ENCODE measurements at places on chromosomes 3 and 15.

DNA sequence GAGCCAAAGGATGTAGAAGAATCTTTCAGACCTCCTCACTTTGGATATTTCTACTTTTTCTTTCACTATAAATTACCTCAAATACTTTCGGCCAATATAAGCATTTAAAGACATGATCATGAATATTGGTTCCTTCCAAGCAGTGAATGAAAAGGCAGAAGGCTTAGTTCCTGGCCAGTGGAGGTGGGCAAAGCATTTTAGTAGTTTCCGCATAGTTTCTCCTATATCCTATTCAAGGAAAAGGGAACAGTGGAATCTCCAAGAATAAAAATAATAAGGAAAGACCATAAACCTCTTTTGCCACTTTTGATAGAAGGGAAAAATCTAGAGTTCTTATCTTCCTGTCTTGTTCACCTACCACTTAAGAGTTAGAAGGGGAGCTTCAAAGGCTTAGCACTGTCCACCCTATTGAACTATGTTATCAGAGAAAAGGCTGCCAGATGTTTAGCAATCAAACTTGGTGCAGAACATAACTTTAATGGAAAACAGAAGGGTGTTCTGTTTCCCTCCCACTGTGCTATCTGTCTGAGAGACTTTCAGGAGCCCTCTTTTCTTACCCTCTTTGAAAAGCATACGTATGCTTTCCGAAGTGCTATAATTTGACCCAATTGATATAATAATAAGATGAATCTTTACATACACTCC is 155.6 kb upstream of the DPH6 start:
- H3K4me1 ChIP-seq = peaks cover 90% of the 10 kb centered on the region
- no peaks in the 10 kb centered on the region for H3K27me3 ChIP-seq
- no peak overlapping the region for H3K27ac ChIP-seq

DNA sequence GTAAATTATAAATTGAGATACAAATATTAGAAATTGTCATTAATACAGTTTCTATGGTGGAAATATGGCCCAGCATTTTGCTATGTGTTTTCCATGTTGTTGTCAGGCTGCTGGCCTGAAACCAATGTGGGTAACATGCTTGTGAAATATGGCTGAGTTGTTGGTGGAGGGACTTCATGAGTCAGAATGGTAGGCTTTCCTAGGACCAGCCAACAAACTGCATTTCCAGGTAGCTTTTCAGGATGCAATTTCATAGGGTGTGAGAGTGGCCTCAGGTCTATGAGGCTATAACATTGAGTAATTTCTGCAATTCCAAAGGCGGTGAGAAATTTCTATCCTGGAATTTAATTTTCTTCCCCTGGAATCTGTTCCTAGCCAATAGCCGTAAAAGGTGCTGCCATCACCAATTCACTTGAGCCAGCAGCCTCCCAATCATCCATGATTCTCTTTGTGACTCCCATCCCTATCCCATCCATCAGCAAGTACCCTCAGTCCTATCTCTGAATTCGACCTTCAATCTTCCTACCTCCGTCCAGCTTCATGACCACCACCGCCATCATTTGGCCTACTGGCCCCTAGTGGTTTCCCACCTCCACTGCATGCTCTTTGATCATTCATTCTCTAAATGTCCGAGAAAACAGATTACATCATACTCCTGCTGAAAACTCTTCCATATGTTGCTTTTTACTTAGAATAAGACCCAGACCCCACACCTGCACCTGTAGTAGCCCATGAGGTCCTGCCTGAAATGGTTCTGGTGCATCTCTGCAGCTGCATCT is 276.6 kb upstream of the CFAP20DC start:
- no peak overlapping the region for H3K4me3 ChIP-seq
- H3K4me1 ChIP-seq = peaks cover 15% of the 10 kb centered on the region
- H3K27me3 ChIP-seq = no peaks in the 10 kb centered on the region
- no peak for DNase-seq

- no peak for DNase-seq
- H3K27me3 ChIP-seq = peaks cover 24% of the 10 kb centered on the region
- H3K36me3 ChIP-seq = no peaks in the 10 kb centered on the region
Observed at GRCh38 chr3:43817825-43818224, 127.1 kb downstream of the ABHD5 start.

DNA sequence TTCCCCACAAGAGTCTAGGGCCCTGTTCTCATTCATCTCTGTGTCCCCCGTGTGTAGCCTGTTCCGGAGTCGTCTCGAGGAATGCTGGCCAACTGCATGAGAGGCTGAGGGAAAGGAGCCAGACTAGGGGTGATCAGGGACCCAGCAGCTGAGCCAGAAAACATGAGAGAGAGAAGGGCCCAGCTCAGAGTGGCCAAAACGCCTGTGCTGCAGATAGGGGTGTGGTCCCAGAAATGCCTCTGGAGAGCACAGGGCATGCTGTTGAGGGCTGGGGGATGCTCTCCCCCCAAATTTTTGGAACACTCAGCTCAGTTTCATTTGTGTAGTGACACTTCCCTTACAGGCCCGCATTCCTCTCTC is 14.1 kb downstream of the CYP1A2 start:
- DNase-seq = no peak
- H3K27ac ChIP-seq = peak overlapping the region; percentile 79
- H3K4me3 ChIP-seq = no peak overlapping the region
- peaks cover 16% of the 10 kb centered on the region for H3K27me3 ChIP-seq

DNA sequence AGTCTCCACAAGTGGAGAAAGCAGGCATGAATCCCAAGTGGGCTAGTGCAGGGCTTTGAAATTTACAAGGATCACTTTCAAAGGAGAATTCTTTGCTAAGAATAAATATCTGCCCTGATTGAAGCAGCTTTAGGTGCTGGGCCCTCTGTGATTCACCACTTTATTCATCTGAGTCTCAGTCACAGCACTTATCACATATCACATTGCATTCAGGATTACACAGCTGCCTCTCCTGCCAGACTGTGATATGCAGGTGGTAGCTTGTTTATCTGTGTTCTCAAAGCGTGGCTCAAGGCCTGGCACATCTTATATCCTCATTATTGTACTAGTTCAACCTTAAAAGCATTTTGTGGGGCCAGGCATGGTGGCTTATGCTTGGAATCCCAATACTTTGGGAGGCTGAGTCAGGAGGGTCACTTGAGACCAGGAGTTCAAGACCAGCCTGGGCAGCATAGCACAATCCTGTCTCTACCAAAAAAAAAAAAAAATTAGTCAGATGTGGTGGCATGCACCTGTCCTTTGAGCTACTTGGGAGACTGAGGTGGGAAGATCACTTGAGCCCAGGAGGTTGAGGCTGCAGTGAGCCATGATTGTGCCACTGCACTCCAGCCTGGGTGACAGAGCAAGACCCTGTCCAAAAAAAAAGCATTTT is 156.9 kb upstream of the EIF1B start:
- DNase-seq = no peak
- H3K27ac ChIP-seq = no peak overlapping the region
- H3K36me3 ChIP-seq = no peaks in the 10 kb centered on the region

DNA sequence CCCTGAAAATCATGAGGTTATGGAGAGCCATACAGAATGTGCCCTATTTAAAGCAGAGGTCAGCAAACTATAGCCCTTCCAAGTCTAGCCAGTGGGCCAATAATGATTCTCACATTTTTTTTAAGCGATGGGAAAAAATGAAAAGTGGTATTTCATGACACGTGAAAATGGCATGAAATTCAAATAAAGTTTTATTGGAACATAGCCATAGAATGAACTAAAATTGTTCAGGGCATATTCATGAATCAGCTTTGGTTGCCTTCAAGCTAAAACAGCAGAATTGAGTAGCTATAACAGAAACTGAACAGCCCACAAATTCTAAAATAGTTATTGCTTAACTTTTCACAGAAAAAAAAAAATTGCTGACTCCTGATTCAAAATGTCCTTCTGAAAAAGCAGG is 104.5 kb downstream of the TFG start:
- H3K27ac ChIP-seq = no peak overlapping the region
- no peaks in the 10 kb centered on the region for H3K36me3 ChIP-seq
- no peak overlapping the region for H3K4me3 ChIP-seq

- H3K27ac ChIP-seq = peak overlapping the region; percentile 13
- no peaks in the 10 kb centered on the region for H3K36me3 ChIP-seq
- no peaks in the 10 kb centered on the region for H3K27me3 ChIP-seq
- DNase-seq = no peak
- H3K4me3 ChIP-seq = no peak overlapping the region
Observed at GRCh38 chr3:60308808-60309207, 942.4 kb downstream of the FHIT start.

- peak overlapping the region; percentile 1 for H3K27ac ChIP-seq
- peaks cover 15% of the 10 kb centered on the region for H3K4me1 ChIP-seq
- H3K36me3 ChIP-seq = no peaks in the 10 kb centered on the region
- H3K27me3 ChIP-seq = peaks cover 4% of the 10 kb centered on the region
- H3K4me3 ChIP-seq = no peak overlapping the region
- no peak for DNase-seq
Observed at GRCh38 chr3:125694761-125695294, 99.5 kb upstream of the OSBPL11 start.

DNA sequence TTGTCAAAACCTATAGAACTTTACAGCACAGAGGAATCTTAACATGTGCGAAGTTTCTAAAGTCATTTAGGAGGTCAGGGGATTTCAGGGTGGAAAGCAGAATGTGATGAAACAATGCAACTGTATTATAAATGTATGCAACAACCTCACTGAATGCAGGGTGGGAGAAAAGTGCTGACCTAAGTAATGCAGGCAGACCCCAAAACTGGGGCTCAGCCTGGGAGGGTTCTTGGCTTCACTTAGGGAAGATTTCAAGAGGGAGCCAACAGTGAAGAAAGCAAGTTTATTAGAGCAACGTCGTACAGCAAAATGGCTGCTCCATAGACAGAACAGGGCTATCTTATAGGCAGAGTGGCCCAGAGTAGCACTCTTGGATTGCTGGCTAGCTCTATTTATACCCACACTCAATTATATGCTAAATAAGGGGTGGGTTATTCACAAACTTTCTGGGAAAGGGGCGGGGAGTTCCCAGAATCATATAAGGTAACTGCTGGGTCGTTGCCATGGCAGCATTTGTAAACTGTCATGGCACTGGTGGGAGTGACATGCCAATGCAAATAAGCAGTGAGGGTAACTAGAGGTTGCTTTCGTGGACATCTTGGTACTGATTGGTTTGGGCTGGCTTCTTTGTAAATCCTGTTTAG is 14.2 kb upstream of the CAND2 start:
- no peak for DNase-seq
- no peak overlapping the region for H3K27ac ChIP-seq
- no peak overlapping the region for H3K4me3 ChIP-seq

DNA sequence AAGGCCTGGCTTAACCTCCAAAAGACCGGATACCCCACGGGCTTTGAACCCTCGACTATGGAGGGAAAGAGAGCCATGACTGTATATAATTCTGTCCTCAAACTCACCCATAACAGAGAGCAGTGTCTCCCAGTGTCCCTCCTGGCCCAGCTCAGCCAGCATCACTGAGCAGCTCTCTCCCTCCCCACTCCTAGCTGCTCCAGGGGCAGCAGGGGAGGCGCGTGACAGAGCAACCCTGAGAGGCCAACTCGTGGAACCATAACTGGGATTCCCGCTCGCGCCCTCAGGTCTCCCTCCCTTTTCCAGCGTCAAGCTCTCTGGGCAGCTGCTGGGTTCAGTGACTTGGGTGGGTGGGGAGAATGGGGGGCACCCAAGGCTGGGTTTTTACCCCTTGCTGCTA is 561 bp upstream of the CPLX3 start:
- no peak for DNase-seq
- no peak overlapping the region for H3K27ac ChIP-seq
- H3K36me3 ChIP-seq = no peaks in the 10 kb centered on the region
- H3K4me1 ChIP-seq = peaks cover 5% of the 10 kb centered on the region
- no peak overlapping the region for H3K4me3 ChIP-seq
- peaks cover 90% of the 10 kb centered on the region for H3K27me3 ChIP-seq

DNA sequence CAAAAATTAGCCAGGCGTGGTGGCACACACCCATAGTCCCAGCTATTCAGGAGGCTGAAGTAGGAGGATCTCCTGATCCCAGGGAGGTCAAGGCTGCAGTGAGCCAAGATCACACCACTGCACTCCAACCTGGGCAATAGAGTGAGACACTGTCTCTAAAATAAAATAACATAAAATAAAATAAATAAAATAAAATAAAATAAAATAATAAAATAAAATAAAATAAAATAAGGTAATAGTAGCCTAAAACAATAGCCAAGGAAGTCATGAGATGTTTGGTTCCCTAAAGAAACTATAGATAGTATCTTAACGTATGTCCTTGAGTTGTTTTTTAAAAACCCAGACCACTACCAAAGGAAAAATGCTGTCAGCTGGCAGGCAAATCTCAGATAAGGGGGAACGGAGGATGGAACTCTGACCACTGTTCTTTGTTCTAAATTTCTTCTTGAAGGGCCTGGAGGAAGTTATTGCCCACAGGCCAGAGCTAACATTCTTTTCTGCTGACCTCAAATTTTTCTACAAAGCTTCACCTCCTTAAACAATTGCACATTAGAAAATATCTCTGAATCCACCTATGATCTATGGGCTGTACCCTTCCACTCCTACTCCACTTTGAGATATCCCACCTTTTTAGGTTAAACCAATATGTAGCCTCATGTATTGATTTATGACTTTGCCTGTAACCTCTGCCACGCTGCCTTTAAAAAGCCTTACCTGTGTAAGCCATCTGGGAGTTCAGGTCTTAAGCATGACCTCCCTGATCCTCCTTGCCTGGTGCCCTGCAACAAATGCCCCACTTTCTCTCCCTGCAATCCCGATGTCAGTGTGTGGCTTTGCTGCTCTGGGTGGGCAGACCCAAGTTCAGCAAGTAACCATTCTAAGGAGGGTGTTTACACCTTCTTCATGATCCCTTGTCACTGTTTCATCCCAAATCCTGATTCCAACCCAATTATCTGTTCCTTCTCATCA is 126.2 kb upstream of the BHLHE40 start:
- peaks cover 23% of the 10 kb centered on the region for H3K4me1 ChIP-seq
- H3K36me3 ChIP-seq = peaks cover 20% of the 10 kb centered on the region
- DNase-seq = no peak
- H3K4me3 ChIP-seq = no peak overlapping the region
- H3K27me3 ChIP-seq = no peaks in the 10 kb centered on the region
- H3K27ac ChIP-seq = no peak overlapping the region

GRCh38 chr3:32818229-32818969 is 602 bp downstream of the TRIM71 start:
- peak; percentile 40 for DNase-seq
- H3K27ac ChIP-seq = peak overlapping the region; percentile 99
- H3K36me3 ChIP-seq = peaks cover 12% of the 10 kb centered on the region
- H3K27me3 ChIP-seq = peaks cover 7% of the 10 kb centered on the region

DNA sequence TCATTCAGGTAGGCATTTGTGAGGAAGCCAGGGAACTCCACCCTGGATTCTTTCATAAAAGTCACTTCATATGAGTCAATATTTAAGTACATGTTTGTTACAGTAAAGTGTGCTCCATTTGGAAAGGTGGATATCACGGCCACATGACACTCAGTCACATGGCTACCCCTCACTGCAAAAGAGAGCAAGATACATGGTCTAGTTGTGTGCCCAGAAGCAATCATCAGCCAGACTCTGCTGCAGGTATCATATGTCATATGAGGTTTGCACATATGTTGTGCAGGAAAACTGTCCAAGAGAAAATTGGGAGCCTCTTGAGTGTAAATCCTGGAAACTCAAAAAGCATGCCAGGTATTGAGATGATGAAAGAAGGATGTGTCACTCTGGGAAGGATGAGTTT is 55.0 kb upstream of the NMNAT3 start:
- peaks cover 12% of the 10 kb centered on the region for H3K27me3 ChIP-seq
- H3K4me1 ChIP-seq = no peaks in the 10 kb centered on the region
- no peak overlapping the region for H3K27ac ChIP-seq

GRCh38 chr3:42256135-42256819 is 9.7 kb downstream of the CCK start:
- H3K27ac ChIP-seq = no peak overlapping the region
- H3K36me3 ChIP-seq = no peaks in the 10 kb centered on the region
- DNase-seq = no peak
- peaks cover 39% of the 10 kb centered on the region for H3K27me3 ChIP-seq
- peaks cover 14% of the 10 kb centered on the region for H3K4me1 ChIP-seq

All from nephron progenitor cell (in vitro differentiated cells).